ENCODE measurements at places on chromosomes 16 and 17.

- DNase-seq, result peak; percentile 15
Measured at GRCh38 chr17:81239714-81240555, 817 bp downstream of the NDUFAF8 start.

GRCh38 chr17:80498242-80498919 is 22.0 kb upstream of the NPTX1 start:
- peak; percentile 67 for DNase-seq

GRCh38 chr16:72291121-72291520 is 119.2 kb upstream of the PMFBP1 start:
- DNase-seq, result peak; percentile 29

DNA sequence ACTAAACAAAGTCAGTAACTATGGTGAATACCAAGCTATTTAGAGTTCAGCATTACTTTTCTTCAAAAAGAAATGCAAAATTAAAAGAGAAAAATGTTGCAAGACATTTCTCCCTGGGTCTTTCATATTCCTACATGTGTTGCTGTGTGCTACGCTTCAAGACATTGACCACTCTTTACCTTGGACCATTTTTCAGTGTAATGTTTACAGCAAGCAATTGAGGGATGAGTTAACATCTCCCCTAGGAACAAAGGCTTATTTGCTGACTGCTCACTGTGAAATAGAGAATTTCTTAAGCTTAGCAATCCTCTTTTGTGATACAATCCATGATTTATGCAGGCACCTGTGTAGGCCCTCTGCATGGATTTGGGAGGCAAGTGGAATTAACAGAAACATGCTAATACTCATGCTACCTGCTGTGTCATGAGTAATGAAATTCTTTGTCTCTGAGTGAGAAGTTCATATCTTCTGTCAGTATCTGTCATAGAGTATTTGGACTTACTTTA is 1202.9 kb upstream of the CDH8 start:
- no peak for DNase-seq

DNA sequence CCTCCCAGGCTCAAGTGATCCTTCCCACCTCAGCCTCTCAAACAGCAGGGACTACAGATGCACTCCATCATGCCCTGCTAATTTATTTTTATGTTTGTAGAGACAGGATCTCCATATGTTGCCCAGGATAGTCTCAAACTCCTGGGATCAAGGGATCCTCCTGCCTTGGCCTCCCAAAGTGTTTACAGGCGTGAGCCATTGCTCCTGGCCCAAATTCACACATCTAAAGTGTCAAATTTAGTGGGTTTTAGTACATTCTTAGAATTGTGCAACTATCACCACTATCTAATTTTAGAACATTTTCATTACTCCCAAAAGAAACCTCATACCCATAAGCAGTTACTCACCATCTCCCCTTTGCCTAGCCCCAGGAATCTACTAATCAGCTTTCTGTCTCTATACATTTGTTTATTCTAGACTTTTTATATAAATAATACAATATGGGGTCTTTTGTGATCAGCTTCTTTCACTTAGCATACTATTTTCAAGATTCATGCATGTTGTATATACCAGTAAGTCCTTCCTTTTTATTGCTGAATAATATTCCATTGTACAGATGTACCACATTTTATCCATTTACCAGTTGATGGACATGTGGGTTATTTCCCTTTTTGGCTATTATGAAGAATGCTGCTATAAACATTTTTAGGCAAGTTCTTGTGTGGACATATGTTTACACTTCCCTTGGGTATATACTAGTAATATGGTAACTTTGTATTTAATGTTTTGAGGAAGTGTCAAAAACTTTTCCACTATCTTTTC is 25.1 kb upstream of the ITGA2B start:
- DNase-seq, result no peak

DNA sequence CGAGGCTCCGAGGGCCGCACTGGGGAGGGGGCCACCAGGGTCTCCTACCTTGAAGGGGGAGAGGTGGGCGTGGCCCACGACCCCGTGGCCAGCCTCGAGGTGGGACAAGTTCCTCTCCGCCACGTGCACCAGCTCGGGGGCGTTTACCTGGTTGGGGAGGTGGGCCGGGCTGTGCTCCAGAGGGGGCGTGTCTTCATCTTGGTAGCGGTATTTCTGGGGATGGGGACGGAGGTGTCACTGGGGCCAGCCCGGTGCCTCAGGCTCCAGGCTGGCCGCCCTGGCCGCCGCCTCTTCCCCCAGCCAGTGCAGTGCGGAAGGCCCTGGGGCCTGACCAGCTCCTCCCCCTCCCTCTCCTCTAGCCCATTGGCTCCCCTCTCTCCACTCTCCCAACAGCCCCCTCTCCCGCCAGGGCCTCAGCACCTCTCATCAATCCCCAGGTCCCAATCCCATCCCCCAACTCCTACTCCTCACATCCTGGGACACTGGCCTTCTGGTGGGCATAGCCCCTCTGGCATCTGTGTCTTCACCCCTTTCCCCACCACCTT is 11.5 kb downstream of the DLG4 start:
- DNase-seq, result no peak

DNA sequence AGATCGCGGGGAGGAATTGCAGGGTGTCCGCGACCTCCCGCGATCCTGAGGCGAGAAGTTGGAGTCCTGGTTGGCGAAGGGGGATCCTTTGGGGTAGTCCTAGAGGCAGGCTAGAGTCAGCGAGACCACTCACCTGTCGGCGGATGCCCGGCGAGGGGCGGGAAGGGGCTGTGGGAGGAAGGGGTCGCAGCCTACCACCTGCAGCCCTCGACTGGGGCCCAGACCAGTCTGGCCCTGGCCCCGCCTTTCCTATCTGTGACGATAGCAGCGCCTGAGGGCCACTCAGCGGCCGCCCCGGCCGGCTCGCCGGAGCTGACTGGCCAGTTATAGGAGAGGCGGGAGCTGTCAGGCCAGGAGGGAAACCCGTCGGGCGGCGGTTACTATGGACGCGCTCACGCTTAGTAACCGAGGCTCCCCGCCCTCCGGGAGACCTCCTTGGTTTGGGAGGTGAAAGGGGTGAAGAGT is at the start of gene TEKT3:
Gene TEKT3, minus strand, starts transcription at position 213 of the 465 bp plus-strand sequence. CDS start 10,012 bp downstream, outside the sequence.
- DNase-seq, result peak; percentile 40

DNA sequence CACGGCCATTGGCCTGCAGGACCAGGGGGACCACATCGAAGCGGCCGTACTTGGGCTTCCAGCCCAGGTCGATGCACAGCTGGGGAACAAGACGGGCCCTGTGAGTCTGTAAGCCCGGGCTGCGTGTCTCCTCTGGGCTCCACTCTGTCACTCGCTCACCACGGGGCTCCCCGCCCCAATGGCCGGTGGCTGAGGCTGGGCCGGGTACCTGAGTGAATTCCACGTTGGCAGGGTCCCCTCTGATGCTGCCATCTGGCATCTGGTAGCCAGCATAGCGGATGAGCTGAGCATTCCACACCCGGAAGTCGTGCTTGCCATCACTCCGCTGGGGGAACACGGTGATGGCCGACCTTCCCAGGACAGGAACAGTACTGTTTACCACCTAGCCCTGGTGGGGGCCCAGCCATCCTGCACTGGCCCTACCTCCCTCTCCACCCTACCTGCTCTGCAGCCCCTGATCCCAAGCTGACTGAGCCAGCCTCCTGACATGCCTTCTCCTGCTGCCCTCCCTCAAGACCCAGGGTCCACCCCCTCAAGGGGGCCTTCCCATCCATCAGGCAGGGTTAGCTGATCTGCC is 19.4 kb downstream of the NOS2 start:
- DNase-seq, result no peak

- no peak for DNase-seq
Measured at GRCh38 chr16:83113317-83113716, 486.5 kb downstream of the CDH13 start.

DNA sequence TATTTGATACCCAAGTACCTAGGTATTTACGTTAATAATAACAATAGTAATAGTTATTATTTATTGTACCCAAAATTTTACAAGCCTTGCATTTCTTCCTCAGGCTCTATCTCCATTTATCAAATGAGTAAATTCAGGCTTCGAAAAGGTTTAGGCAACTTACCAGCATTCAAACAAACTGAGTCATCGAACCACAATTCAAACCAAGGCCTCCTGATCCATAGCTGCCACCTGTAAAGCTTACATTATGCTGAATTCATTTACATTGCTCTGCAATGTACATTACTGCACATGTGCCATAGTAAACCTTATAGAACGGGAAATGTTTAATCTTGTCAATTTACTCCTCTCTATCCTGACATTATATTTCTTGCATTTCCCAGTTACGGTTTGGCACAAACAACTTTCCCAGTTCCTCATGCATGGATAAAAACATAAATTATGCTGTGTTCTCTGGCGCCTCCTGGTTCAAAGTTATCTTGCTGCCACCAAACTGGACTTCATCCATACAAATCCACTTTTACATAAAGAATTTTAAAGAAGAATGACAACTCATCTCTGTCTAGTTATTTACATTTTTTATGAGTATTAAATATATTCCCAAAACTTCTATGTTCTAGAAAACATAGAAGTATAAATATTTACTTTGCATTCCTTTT is 360.6 kb upstream of the SOX9 start:
- DNase-seq, result peak; percentile 10

- DNase-seq, result no peak
Measured at GRCh38 chr16:57986196-57986595, 14.3 kb downstream of the ZNF319 start.

GRCh38 chr17:14790521-14790920 is 474.6 kb downstream of the PMP22 start:
- no peak for DNase-seq

Data from AG08395 (cell line).